ENCODE measurements at places on chromosomes 7 and 10. TPM values are rescaled to one million over a fixed set of nuclear protein-coding genes. Genes with fewer than 3 reads are reported as not detected.

DNA sequence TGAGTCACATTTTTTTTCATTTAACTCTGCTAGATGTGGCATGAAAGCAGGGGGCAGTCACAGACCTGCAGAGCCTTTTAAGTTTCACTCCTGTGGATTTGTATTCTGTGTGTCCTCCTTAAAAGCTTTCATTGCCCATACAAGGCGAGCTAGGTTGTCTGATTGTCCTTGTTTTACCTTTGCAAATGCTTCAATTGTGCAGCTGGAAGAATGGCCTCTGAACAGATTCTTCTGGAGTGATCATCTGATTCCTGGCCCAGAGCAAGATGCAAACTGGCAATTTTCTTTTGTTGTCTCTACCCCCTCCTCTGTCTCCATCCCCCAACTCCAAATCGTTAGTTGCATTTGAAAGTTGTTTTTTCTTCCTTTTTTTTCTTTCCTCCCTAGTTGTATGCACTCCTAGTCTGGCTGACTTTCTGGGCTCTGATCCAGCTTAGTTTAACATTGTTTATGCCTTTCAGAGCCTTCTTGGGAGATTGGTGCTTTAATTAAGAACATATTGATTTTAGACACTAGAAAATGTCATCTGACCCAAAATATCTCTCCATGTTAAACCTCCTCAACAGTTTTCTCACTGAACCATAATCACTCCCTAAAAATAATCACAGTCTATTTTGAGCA lies 150.2 kb downstream of the REEP3 start:
- DNase-seq, result no peak

GRCh38 chr7:12458520-12459131 lies 55.0 kb upstream of the VWDE start:
- DNase-seq, result no peak

- DNase-seq, result no peak
Observed at GRCh38 chr7:25964483-25964991, 187.5 kb upstream of the NFE2L3 start.

DNA sequence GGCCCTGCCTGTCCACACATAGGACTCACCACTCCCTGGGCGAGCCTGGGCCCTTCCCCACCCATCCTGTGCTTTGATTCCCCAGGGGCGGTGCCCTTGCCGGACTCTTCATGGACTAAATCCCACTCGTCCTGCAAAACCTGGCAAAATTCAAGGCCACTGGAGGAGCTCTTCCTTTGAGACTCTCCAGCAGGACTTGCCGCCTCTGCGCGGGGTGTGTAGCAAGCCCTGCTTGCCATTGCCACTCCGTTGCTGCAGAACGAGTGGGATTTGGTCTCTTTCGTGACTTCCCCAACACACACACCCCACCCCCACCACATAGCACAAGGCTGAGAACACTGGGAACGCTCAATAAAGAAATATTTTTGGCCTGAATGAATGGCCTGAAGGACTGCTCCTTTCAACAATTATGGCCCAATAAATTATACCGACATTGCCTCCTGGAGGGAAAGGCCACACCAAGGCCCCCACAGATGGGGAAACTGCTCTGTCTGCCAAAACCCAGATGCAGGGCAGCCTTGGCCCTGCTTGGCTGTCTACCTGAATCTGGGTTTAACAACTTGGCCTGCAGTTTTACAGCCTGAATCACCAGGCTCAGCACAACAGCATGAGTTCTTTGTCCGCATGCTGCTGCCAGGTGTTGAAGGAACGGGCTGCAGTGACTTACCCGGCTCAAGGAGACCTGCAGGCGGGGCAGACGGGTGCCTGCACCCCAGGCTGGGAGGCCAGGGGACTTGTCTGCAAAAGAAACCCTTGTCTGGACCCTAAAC lies 72.8 kb upstream of the KAT6B start:
- peak; percentile 33 for DNase-seq

GRCh38 chr7:32846630-32847225 lies 44.8 kb downstream of the KBTBD2 start:
- peak; percentile 95 for DNase-seq

Gene STRA8
- not detected for total RNA-seq
